ENCODE measurements at places on chromosomes 7 and 10.

DNA sequence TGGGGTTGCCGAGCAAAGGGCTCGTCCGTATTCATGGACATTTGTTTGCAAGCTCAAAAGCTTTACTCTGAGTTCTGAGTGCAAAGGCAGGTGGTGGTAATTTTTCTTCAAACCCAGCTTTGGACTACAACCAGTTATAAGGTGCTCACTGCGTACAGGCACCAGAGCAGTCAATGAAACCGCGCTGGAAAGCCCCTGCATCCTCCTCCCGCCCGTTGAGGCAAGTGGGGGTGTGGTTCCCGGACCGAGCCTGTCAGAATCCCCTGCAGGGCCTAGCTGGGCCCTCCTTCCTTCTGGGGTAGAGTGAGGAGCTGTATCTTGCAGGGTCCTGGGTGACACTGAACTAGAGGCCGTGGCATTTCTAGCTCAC lies 22.3 kb downstream of the AMZ1 start:
- DNase-seq, result no peak

DNA sequence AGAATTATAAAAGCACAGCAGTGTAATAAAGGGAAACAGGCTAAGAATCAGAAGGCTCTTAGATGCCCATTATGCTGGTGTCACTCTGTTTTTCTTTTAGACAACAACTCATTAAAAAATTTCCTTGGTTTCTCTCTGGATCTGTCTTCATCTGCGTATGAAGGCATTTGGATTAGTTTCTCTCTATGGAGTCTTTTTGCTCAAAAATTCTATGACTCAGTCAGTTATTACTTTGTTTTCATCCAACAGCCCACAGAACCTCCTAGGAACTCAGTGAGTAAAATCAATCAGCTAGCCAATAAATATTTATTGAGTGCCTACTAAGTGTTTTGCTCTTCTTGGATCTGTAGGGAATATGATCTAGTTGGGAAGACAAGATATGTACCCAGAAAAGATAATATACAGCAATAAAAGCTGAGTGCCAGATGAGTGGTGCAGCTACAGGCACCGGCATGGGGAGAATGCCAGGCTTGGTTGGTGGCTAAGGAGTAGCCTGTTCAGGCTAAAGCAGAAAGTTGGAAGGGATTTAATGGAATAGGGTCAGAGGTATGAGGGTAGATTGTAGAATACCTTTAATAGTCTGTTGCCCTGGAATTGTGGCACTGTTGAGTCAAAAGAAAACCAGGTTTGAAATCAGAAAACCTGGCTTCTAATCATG lies 156.2 kb downstream of the LRRC4 start:
- no peak for DNase-seq

DNA sequence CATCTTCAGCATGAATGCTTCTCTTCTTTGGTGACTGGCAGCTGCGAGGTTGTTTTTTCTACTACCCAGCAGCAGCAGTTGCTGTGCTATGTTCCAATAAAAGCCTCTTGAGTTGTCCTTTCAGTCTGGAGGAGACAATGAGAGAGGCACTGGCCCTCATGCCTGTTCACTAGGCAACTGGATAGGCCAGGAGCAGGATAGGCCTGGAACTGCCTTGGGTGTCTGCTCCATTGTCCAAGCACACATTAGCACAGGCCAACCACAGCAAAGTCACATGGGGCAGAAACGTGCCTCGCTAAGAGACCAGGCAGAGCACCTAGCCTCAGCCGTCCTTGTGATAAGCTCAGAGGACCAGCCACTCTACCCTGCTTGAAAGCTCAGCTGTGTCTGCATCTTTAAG lies 76.9 kb upstream of the PDCD4 start:
- no peak for DNase-seq

GRCh38 chr10:132774902-132775863 lies 10.8 kb downstream of the NKX6-2 start:
- DNase-seq, result no peak

DNA sequence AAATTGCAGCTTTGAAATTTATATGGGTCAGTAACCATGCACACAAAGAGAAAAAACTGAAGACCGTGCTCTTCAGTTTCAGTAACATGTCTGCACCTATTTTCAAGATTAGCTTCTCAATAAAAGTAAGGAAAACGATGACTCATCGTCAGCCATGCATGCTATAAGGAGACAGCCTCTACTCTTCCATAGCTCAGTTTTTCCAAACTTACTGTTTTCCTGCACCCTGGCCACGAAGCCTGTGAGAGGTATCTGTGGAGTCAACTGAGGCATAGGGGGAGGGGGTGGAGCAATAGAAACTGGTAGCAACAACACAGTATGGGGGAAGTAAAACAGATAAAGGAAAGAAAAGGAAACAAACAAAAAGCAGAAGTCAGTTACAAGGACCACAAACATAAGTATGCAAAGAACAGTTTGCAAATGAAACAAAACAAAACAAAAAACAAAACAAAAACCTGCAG lies 58.0 kb downstream of the PDSS1 start:
- DNase-seq, result no peak

- DNase-seq, result peak; percentile 49
Observed at GRCh38 chr7:139095194-139095659, 14.3 kb downstream of the ZC3HAV1 start.

DNA sequence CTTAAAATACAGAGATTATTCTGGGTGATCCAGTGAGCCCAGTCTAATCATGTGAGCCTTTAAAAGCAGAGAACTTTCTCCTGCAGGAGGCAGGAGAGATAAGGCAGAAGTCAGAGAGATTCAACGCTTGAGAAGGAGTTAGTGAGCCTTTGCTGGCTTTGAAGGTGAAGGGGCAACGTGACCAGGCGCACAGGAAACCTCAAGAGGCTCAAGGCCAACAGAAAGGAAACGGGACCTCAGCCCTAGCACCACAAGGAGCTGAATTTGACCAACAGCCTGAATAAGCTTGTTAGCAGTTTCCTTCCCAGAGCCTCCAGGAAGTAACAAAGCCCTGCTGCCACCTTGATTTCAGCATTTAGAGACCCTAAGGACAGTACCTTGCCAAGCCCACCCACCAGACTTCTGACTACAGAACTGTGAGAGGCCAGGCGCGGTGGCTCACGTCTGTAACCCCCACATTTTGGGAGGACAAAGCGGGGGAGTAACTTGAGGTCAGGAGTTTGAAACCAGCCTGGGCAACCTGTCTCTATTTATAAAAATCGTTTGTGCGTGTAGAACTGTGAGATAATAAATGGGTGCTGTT lies 87.3 kb upstream of the KAT6B start:
- DNase-seq, result no peak

- DNase-seq, result no peak
Observed at GRCh38 chr7:65444899-65445823, 71.5 kb downstream of the ZNF92 start.

DNA sequence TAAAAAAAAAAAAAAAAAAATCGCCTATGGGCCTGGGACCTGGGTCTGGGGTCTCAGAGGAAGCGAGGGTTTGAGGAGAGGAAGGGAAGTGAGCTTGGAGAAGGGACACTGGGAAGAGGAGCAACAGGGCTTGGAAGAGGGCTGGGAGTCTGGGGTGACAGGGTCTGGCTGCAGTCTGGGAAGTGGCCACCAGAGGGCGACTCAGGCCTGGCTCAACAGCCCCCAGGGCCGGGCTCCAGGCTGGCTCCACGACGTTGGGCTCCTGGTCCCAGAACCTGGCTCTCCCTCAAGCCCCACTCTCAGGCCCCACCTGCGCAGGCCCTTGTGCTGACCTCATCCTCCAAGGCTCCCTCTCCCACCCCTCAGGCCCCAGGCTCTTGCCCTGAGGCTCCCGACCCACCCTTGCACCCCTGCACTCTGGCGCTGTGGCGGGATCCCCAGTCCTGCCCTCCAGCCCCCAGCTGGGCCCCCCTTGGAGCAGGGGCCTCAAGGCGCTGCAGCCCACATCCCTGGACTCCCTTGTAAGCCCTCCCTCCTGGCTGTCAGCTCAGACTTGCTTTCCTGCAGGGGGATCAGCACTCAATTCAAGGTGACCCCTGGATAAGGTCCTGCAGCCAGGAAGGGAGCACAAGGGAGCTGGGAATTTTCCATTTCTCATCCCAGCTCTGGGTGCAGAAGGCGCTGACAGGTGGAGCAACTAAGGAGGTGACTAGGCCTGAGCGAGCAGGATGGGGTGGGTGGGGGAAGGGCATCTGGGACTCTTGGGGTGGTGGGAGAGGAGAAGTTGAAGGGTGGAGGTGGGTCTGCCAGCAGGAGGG lies 5.4 kb upstream of the SPACDR start:
- peak; percentile 84 for DNase-seq

All from stimulated activated CD4-positive, alpha-beta T cell treated with anti-CD3 and anti-CD28 coated beads, Interleukin-1b, Interleukin-23, amount 100 ng/mL, for 1 hour (primary cell).